DMS 273 treated with DMSO at 0.1 percent for 48 hours (cell line): ENCODE measurements at places on chromosomes 16 and 17.

- no peak for DNase-seq
These were observed 44.3 kb upstream of the CRHR1 start for GRCh38 chr17:45739786-45740185.

DNA sequence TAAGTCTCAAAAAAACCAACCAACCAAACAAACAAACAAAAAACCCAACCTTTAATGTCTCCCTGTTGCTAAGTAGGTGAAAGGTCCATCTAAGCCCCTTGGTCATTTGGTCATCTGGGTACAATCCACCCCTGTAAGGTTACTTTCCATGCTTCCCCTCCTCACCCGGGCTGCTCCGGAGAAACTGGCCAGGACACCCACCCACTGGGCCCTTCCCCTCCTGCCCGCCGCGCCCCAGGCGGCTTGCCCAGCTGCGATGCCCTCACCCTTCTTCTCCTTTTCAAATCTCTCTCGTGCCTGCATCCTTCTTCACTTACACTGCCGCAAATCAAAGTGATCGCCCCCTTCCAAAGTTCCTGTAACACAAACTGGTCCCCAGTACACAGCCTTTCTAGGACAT is 2.0 kb downstream of the NTAN1 start:
- DNase-seq: no peak

GRCh38 chr17:68981288-68981687 is 26.1 kb upstream of the ABCA8 start:
- no peak for DNase-seq

GRCh38 chr16:77549876-77550275 is 115.0 kb upstream of the ADAMTS18 start:
- no peak for DNase-seq

DNA sequence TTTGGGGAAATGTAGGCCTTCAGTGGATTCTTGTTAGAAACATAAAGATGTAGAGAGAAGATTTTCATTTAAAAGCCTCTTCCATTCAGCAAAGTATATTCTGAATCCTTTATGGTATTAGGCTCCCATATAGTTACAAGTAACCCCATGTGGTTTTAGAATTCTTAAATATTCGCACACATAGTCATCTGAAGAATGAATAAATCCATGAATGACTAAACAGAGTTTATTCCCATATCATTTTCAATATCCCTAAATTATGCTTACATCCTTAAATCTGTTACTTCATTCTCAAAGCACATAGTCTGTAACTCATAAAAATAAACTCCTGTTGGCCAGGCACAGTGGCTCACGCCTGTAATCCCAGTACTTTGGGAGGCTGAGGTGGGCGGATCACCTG is 962.1 kb downstream of the KCNJ18 start:
- no peak for DNase-seq

- DNase-seq: no peak
These were observed 555 bp downstream of the TTYH2 start for GRCh38 chr17:74213861-74214391.

DNA sequence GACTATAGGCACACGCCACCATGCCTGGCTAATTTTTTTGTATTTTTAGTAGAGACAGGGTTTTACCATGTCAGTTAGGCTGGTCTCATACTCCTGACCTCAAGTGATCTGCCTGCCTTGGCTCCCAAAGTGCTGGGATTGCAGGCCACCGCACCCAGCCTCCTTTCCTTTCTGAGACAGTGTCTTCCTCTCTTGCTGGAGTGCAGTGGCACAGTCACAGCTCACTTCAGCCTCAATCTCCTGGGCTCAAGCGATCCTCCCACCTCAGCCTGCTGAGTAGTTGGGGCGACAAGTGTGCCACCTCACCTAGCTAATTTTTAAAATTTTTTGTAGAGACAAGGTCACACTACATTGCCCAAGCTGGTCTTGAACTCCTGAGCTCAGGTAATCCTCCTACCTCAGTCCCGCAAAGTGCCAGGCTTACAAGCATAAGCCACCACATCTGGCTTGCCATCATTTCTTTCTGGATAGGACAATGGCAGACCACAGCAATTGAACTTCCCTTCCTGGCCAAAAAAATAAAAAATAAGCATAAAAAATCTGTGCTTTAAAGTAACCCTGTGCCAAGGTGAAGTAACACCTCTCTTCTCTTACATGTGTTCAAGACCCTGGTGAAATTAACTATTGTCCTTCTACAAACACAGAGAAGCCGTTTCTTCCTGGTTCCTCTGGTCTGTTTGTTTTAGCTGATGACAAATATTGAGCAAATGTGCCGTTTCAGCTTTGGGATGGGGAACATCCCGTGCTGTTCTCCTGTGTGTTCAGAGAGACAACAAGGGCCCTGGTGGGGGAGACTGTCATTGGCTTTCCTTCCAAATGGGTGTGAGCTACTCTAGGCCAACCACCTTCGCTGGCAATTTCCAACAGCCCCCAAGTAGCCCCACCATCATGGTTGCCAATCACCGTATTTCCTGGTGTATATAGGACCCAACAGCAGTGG is 60.2 kb downstream of the EMP2 start:
- DNase-seq: no peak

DNA sequence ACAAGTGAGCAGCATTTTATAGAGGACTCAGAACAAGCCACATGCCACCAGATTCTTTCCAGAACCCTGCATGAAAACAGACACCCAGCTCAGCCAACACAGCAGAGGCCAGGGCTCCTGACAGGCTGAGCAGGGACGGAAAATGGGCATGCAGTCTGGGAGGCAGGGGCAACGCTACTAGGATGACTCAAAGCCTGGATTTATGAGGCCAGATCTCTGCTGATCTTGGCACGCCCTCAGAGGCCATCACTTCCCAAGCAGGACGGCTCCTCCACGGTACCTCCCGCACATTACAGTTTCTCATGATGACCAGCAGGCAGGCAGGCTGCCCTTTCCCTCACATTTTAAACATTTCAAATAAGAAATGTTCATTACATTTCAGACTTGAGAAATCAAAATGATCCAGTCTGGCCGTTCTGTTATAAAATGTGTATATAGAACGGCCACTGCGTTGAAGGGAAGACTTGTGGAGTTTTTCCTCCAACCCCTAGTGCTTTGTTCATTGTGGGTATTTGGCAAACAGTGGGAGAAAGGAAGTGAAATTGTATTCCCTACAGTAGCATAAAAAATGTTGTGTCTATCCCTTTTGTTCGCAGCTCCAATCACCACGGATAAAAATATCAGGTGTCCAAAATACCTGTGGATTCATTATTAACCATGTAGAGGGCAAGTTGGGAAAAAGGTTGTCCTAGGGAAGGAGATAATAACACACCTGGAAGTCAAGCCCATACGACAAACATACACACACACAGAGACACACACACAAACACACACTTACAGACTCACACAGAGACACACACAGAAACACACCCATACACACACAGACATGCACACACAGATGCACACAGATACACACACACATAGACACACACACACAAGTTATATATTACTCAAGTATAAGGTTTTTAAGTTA is 64.8 kb upstream of the ADAMTS18 start:
- DNase-seq: no peak

DNA sequence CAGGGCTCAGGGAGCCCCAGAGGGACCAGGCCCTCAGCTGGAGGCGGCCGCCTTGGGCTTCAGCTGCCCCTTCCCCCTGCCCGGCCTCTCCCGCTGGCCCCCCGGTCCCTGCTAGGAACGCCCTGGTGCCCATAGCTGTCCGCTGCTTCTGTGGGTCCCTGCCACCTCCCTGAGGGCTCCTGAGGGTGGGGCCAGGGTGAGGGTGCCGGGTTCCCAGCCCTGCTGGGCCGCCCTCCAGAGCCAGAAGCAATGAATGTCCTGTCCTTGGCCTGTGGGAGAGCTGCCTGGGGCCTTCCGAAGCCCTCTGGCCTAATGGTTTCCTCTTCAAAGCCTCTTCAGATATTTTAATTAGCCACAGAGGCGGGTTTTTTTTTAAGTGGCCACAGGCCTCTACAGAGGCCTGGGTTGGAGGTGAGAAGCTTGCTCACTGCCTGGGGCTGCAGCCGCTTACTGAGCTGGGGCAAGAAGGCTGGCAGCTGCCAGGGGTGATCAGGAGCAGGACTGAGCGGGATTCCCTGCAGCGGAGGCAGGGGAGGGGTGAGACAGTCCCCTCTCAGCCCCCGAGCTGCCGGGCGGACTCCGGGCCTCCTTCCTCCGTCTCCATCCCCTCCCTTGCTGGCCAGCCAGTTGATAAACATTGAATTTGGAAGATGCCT is 9.9 kb downstream of the CENPX start:
- DNase-seq: no peak

DNA sequence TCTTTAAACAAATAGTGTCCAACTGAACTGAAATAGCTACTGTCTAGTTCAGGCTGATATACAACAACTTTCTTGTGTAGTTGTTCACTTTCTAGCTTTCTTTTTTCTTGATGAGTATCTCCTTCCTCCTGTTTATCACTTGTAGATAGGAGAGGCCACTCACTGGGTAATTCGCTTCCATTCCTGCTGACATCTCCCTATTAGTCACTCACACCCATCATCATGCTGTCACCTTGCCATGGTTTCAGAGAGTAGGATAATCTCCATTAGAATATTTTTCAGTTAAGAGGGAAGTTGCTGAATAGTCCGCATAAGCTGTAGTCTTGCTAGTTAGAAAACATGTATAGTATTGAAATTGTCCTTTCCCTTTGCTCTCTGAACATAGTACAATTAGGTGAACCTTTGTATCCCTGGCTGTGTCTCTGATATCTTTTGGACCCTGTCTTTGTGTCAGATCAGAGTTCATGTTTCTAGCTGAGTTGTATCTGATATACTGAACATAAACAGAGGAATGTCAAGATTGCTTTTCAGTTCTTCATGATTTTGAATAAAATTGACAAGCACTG is 64.4 kb upstream of the RASL10B start:
- no peak for DNase-seq

GRCh38 chr16:69894676-69895075 is 56.5 kb upstream of the CLEC18A start:
- no peak for DNase-seq

- peak; percentile 74 for DNase-seq
These were observed 123.0 kb downstream of the GOSR1 start for GRCh38 chr17:30600060-30600829.

- no peak for DNase-seq
These were observed 134.5 kb upstream of the FOXF1 start for GRCh38 chr16:86375851-86376250.

GRCh38 chr17:18037486-18037885 is 1.5 kb downstream of the ATPAF2 start:
- DNase-seq: no peak

DNA sequence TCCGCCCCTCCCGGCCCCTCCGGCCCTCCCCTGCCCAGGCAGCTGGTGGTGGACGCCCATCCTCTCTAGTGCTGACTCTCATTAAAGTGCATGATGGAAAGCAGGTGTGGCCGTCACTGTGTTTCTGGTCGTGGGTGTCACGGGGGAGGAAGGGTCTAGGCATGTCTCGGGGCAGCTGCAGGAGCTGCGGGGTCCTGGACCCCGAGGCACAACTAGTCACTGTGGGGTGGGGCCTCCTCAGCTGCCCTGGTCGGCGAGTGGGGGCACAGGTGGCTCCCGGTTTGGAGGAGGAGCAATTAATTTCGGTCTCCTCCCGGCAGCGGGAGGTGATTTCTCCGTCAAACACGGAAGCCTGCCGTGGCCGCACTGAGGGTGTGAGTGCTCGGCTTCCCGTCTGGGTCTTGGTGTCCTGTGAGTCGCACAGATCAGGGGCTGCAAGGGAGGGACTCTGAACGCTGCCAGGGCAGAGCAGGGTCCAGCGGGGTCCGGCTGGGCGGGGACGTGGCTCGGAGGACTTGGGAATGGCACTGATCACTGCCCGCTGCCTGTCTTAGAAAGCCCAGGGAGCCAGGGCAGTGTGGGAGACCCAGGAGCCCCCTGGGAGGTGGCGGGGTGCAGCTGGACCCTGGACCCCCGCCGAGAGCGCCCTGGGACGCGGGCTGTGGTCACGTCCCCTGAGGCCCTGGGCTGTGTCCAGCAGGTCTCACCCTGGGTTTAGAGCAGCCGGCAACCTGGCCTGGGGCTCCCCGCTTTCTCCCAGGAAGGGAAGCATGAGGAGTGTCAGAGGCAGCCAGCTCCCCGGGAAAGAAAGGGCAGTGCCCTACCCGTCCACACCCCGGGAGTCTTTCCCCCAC is 3.3 kb downstream of the TPSD1 start:
- DNase-seq: no peak

DNA sequence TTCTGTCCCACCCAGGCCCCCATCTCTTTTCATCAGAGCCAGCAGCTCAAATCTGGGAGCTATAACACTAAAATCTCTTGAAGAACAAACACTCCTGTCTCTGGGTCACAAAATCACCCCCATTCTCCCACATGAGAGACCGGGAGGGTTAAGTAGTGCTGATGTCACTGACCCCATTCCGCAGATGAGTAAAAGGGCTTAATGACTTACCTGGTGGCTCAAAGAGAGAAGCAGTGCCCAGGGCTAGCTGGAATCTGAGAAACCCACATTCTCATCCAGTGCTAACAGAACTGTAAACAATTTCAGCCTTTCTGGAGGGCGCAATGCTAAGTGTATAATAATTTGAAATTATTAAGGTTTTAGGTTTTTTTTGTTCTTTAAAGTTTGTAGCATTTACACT is 26.3 kb upstream of the LHX1 start:
- no peak for DNase-seq

GRCh38 chr16:22665048-22665797 is 148.7 kb upstream of the HS3ST2 start:
- DNase-seq: no peak

DNA sequence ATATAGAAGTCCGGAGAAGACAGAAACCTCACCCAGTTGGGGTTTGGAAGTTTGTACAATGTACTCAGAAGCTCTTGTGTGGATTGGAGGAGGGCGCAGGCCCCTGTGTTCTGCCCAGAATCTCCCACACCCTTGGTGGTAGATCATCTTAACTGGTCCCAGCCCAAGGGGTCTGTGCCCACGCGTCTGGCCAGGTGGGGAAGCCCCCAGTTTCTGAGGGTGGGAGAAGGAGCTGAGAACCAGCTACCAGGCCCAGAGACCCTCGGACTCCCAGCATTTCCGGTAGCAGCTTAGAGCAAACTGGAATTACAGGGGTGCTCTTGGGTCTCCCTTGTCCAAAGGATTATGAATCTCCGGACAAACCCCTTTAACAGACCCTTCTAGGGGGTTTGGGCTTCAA is 2.3 kb upstream of the PPP1R9B start:
- DNase-seq: no peak
